ENCODE measurements at places on chromosomes 16 and 17.

GRCh38 chr17:70021726-70022125 is 53.3 kb upstream of the KCNJ16 start:
- no peak for DNase-seq

DNA sequence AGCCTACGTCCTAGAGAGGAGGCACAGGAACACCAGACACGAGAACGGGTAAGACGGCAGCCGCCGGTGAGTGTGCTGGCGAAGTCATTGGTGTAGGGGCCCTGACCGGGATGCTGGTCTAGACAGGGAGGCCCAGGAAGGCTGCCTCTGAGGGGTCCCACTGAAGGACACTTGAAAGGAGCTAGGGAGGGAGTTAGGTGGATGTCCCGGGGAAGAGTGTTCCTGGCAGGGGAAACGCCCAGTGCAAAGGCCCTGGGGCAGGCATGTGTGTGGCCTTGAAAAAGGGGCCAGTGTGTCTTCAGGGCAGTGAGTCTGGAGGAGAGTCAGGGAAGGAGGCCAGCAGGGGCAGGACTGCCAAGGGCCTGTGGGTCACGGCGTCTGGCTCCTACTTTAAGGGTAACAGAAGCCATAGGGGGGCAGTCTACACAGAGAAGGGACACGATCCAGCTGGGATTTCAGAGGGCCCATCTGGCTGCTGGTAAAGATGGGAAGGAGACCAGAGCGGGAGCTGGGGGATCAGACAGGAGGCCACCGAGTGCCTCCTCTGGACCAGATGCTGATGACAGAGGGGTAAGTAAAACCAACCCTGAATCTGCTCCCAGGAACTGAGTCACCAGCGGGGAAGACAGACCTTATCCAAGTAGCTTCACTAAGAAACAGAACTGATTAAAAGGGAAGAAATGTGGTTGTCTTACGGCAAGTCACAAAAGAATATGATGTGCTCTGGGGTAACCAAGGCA is 115.9 kb downstream of the LITAF start:
- DNase-seq = no peak

DNA sequence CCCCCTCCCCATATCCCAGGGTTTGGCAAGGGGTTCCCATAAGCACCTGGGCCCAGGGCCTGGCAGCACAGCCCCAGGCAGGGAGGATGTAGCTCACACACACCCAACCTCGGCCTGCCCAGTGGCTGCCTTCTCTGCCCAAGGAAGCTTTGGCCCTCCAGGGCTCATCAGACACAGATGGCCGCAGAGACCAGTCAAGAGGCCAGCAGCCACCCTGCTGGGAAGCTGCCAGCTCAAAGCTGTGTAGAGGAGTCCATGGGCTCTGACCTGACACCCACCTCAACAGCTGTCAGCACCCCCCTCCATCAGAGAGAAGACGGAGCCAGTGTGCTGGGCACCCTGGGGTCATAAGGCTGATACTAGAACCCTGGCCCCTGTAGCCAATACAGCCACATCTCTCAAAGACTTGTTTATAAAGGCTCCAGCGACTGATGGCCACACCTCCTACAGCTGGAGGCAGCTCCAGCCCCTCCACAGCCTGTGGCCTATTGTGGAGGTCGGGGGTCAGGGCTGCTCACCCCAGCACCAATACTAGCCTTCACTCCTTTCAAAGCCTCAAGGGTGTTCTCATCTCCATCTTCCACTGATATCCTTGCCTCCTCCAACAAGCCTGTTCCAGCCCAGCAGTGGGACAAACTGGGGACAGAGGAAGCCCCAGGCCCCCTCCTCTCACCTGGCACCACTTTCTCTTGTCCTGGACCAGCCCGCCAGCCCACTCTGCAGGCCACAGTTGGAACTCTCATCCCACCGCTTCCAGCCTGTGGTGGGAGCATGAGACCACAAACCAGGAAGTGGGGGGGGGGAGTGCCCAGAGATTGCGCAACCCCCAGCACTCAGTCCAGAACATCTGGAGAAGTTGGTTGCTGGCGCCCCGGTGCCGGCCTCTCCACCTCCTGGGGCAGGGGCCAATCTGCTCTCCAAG is 2.2 kb upstream of the MPG start:
- no peak for DNase-seq

GRCh38 chr17:16888413-16889087 is 83.4 kb downstream of the TNFRSF13B start:
- no peak for DNase-seq

DNA sequence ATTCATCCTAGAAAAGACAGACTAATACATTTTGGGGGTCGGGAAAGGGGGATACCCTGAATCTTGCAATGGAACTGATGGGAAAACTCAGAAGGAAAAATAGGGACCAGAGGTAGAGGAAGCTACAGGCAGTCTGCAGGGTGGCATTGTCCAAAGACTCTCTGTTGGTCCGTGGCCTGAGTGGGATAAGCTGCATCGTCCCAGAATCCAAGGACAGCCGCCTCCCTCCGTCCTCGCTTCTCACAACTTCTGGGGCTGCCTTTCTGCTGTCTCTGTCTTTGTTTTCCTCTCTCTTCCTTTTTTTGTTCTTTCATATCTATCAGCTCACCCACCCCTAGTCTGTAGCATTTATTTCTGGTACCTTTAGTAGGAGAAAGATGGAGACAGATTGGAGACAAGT is 1052.6 kb upstream of the RBFOX1 start:
- DNase-seq = no peak

DNA sequence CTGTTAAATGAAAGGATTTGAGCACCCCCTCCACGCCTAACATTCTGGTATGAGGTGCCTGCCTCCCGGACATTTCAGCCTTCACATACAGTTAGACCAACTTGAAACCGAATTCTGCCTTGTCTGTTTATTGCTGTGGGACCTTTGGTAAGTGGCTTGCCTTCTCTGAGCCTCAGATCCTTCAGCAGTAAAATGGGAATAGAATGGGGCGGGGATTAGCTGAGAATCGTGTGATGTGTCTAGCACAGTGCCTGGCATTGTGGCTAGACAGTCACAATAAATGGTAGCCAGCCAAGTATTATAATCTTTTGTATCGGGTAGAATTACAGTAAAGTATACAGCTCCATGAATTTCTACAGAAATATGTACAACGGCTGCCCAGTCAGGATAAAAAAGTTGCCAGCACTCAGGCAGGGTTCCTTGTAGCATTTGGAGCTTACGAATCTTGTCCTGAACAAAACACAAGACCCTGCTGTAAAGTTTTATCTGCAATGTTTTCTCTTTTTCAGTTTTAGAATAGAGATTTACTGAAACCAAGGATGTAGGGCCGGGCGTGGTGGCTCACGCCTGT is 786 bp downstream of the TMC7 start:
- DNase-seq = no peak

All from keratinocyte (primary cell).